ENCODE measurements at places on chromosomes 11 and 22.

DNA sequence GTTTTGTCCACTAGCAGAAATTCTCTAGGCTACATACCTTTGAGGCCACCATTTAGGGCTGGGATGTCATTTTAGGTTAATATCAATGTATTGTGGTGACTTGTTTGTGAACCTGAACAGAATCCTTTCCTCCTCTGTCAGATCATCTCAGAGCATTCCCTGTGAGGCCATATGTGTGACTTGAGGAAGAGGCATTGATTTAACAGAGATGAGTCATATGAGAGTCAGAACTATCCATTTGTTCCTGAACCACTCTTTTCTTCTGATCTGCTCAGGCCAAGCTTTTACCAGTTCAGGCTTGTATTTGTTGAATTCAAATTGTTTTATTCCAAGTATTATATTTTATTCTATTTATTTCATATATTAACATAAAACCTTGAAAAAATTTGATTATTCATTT is 6.9 kb upstream of the OR4C6 start:
- no peak for DNase-seq

DNA sequence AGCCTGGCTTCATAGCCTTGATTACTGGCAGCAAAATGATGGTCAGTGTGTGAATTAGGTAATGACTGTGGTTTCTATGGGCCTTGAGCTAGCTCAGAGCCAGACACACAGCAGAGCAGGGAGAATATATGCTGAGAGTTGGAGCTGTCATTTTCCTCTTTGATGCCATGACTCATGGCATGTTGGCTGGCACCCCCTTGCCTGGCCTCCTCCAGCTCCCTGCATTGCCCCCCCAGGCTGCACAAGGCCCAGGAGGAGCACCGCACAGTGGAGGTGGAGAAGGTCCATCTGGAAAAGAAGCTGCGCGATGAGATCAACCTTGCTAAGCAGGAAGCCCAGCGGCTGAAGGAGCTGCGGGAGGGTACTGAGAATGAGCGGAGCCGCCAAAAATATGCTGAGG is 20.3 kb upstream of the RRM1 start:
- no peak for DNase-seq

DNA sequence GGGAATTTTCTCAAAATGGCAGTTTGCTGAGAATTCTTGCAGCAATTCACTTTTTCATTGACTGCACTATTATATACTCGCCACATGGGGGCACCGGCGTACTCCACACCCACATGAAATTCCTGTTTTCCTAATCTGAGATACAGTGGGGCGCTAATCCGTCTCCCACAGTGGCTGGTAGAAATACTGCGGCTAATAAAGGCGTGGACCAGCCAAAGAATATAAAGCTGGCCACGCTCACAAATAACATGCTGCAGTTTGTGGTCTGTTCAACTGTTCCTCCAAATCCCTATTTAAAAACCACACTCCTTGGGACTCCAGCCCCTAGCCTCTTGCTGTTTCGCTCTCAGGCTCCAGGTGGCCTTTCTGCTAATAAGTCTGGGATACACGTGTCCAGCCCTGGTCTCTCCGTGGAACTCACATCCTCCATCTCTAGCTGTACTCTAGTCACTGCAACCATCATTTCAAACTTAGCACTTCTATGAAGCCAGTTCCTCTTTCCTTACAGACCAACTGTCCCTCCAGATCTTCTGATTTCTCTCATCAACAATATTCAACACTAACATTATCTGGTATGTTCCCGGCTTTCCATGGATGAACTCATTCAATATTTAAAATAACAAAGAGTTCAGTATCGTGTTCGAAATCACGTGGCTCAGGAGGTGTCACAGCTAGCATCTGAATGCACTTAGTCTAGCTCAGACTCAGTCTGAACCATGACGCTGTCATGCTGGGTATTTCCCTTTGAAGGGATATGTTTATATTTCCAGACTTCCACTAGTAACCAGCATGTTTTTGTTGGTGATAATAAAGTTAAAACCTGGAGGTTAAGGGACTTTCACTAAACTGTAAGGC is 22.0 kb downstream of the TBRG1 start:
- DNase-seq = no peak

GRCh38 chr11:111059726-111060125 is 185.8 kb upstream of the POU2AF2 start:
- no peak for DNase-seq

GRCh38 chr11:125903711-125904659 is at the start of gene DDX25:
DDX25 (plus strand) TSS chr11:125904508; CDS start chr11:125904518, 10 bp downstream.
- no peak for DNase-seq

GRCh38 chr11:119828819-119829218 is 99.8 kb upstream of the NECTIN1 start:
- no peak for DNase-seq

Measured in stimulated activated CD4-positive, alpha-beta T cell treated with anti-CD3 and anti-CD28 coated beads, Interleukin-15, amount 100 ng/mL, for 48 hours (primary cell).